Activated CD4-positive, alpha-beta T cell treated with anti-CD3 and anti-CD28 coated beads for 48 hours (primary cell): ENCODE measurements at places on chromosomes 7 and 10.

DNA sequence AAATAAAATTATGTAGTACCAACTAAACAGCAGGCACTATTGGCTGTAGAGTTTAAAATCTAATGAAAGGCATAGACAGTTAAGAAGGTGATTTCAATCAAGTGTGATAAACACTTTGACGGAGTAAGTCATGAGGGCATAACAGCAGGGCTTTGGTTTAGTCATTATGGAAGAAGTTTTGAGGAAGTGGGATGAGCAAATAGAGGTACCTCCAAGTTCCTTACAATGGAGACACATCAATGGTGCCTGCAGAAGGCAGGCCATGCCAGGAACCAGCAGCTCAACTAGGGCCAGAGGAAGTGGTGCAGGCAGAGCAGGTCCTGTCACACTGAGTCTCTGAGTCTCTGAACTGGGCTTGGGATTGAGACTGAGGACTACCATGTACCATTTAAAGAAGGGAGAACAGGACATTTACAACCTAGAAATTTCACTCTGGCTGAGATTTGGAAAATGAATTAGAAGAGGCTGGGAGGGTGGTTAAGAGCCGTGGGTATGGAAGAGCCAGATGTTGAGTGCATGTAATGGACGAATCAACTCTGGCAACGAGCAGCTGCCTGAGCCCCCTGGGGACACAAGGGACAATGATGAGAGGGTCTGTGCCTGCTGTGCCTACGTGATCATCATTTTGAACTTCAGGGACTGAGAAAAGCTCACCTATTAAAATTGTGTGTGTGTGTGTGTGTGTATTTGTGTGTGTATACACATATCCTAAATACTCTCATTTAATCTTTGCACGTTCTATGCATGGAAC, 208.7 kb upstream of the POM121L12 start:
- no peak for DNase-seq

DNA sequence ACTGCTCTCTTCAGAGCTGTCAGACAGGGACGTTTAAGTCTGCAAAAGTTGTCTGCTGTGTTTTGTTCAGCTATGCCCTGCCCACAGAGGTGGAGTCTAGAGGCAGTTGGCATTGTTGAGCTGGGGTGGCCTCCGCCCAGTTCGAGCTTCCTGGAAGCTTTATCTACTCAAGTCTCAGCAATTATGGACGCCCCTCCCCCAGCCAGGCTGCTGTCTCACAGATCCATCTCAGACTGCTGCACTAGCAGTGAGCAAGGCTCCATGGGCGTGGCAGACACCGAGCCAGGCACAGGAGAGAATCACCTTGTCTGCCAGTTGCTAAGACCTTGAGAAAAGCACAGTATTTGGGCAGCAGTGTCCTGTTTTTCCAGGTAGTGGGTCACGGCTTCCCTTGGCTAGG, 98.1 kb downstream of the SDHAF3 start:
- DNase-seq: no peak

DNA sequence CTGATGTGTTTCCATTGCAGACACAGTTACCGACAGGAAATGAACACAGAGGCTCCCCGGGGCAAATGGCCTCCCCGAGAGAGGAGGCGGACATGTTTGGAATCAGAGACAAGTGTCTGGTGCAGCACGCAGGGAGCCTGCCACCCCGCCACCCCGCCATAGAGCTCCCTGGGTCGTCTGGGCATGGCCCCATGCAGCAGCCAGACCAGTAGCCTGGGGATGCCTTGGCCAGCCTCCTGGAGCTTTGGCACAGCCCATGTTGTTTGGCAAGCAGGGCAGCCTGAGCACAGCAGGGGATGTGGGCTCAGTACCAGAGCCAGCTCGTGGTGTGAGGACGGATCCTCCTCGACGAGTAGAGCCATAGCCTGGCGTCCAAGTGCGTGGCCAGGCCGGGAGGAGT, 80.8 kb downstream of the NKX6-2 start:
- DNase-seq: no peak

- no peak for DNase-seq
Measured at GRCh38 chr7:490461-491291, 29.0 kb downstream of the PDGFA start.

GRCh38 chr7:129436335-129436923, 2.2 kb downstream of the STRIP2 start:
- peak; percentile 6 for DNase-seq

DNA sequence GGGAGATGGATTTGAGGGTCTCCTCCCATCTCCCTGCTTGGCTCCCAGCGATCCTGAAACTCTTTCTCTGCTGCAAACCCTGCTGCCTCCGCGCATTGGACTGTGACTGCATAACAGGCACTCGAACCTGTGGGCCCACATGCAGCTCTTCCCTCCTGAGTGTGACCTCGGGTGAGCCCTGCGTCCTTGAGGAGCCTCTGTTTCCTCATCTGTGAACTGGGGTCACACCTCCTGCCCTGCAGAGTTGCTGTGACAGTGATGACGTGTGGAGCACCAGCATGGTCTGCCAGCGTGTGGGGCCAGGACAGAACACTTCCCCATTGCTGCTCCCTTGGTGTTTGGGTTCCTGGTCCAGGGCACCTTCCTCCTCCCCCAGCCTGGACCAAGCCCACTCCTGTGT, 46.9 kb upstream of the PSMG3 start:
- DNase-seq: no peak

- DNase-seq: no peak
Measured at GRCh38 chr7:31665546-31665945, 21.5 kb upstream of the PPP1R17 start.

- DNase-seq: no peak
Measured at GRCh38 chr10:34716958-34717357, 98.1 kb downstream of the PARD3 start.

DNA sequence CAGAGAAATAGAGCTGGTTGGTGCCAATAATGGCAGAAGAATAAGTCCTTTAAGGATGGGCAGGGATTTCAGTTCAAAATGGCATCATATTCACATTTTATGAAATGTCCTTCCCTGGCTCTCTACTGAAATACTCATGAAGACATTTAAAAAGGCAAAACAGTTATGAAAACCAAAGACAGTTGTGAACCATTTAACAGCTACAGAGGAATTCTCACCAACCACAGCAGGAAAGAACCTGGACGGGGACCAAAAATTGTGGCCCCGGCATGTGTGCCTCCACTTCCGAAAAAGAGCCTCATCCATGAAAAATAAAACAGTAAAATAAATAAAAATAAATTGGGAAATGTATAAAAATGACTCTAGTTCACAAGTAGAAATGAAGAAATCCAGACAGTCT, 539.5 kb downstream of the SUGCT start:
- DNase-seq: no peak

- no peak for DNase-seq
Measured at GRCh38 chr7:51785171-51785570, 468.6 kb upstream of the COBL start.

GRCh38 chr7:1859266-1860035, 189.4 kb downstream of the ELFN1 start:
- no peak for DNase-seq

GRCh38 chr7:149455175-149455950, 5.5 kb downstream of the ZNF777 start:
- DNase-seq: no peak

DNA sequence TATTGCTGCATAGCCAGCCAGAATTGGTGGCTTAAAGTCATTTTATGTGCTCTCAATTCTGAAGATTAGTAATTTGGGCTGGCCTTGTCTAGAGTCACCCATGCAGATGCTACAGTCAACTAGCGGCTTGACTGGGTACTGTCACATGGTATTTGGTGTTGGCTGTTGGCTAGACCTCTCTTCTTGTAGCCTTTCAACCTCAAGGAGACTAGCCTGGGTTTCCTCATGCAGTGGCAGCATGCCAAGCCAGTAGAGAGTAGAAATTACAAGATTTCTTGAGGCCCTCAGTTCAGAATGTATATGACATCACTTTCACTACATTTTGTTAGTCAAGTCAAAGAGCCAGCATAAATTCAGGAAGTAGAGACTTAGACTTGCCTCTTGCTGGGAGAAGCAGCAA, 3.7 kb upstream of the ZNF800 start:
- DNase-seq: peak; percentile 71

- peak; percentile 40 for DNase-seq
Measured at GRCh38 chr7:47404010-47404409, 177.9 kb downstream of the TNS3 start.

GRCh38 chr7:44678471-44679179, 70.0 kb upstream of the ZMIZ2 start:
- DNase-seq: no peak
